ENCODE measurements at places on chromosomes 3 and 15.

GRCh38 chr3:141278196-141279076 is 46.8 kb downstream of the PXYLP1 start:
- DNase-seq = no peak

DNA sequence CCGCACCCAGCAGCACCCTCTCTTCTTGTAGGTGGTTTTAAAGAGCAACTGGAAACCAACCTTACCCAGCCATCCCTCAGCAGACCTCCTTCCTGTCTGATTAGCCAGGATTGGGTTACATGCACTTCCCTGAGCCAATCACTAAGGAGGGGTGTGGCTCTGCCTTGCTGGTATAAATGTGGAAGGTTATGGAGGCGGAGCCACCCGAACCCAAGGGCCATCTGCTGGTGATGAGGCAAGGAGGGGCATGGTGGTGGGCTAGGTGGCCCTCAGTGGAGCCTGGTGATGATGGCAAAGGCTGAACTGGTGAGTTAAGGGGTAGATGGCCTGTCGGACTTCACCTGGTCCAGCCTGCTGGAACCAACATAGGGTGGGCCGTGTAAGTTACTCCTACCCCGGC is 39.8 kb downstream of the CCDC33 start:
- DNase-seq = no peak

DNA sequence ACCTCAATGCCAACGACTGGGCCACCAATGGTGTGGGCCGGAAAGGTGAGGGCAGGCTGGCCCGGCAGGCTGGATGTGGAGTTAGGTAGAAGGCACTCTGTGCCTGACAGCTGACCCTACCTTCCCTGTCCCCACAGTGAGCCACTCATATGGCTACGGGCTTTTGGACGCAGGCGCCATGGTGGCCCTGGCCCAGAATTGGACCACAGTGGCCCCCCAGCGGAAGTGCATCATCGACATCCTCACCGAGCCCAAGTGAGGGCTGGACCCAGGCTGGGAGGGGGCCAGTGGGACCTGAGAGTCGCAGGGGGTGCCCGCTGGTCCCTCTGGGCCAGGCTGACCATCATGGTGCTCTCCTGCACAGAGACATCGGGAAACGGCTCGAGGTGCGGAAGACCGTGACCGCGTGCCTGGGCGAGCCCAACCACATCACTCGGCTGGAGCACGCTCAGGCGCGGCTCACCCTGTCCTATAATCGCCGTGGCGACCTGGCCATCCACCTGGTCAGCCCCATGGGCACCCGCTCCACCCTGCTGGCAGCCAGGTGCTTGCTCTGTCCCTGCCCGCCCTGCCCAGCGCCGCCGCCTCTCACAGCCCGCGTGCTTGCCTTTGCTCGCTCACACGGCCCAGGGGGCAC is 4.5 kb upstream of the FES start:
- no peak for DNase-seq

DNA sequence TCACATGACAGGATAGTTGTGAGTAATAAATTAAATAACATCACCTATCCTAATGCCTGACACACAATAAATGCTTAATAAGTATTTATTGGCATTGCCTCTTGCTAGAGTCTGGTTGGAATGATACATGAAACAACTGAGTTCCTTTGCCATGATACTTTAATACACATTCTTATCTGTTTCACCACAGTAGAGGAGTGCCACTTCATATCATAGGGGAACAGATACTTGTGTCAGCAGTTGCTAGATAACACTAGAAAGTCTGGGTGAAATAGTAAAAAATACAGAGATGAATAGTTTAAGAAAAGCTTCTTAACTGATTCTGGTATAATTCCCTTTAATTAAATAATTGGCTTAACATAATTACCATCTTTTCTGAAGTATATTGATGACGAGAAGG is 380.0 kb upstream of the GOLIM4 start:
- no peak for DNase-seq

DNA sequence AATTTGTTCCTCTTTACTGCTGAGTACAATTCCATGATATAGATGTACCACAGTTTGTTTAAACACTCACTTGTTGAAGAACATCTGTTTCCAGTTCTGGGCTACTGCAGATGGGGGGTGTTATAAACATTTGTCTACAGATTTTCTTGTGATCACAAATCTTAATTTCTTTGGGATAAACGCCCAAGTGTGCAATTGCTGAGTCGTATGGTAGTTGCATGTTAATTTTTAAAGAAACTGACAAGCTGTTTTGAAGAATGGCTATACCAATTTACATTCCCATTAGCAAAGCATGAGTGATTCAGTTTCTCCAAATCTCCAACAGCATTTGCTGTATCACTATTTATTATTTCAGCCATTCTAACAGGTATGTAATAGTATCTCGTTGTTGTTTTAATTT is 242.0 kb upstream of the MRPL3 start:
- no peak for DNase-seq

GRCh38 chr15:100114100-100114499 is 227.7 kb downstream of the ADAMTS17 start:
- peak; percentile 74 for DNase-seq

- DNase-seq = no peak
These were observed 3.1 kb downstream of the MYLK start for GRCh38 chr3:123880998-123881561.

DNA sequence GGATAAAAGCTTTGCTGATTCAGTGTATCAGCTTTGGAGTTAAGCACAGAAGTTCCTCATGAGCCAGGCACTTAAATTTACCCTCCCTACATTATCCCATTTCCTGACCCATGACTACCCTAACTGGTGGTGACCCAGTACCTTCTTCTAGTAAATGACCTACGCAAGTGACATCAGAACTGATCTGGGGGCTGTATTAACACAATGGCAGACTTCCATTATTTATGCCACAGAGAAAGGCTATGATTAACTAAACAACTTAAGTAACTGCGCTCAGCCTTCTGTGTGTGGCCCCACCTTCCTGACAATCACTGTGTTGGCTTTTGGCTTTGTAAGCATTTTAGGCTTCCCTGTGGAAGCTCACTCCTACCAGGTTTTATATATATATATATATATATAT is 1.9 kb downstream of the MB21D2 start:
- no peak for DNase-seq

GRCh38 chr3:168514252-168514651 is 418.5 kb upstream of the GOLIM4 start:
- DNase-seq = no peak

DNA sequence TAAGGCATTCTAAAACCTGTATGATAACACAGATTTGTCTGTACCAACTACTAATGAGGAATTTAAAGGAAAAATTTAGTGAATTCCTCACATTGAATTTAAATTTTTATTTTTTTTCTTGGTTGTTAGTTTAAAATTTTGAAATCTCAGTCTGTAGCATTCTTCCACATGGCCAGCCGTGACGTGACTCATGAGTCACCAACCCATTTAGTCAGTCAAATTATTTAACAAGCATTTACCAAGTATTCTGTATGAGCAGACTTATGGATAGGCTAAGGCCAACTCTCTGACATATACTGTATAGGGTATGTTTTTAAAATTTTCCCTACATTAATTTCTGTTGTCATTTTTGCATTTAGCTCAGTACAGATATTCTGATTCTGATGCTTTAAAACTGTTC is 112.9 kb downstream of the CNTN4 start:
- DNase-seq = no peak

- no peak for DNase-seq
These were observed 173.0 kb downstream of the LPP start for GRCh38 chr3:188326968-188327367.

DNA sequence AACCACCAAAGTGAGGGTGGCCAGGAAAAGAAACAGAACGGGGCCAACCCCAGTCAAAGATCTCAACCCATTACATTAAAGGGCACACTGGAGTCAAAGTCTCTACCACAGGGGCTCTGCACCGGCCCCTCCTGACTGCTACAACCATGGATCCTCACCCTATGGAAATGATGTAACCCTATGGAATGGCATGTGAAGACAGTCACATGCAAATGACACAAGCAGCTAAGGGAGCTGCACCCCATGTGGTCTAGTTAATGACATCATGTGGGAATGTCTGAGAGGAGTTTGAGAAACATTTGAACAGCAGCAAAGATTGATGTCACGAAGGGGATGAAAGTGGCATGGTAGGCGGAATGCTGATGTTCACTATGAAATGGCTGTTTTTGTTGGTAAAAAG is 298.2 kb upstream of the SLCO3A1 start:
- DNase-seq = no peak

- DNase-seq = no peak
These were observed 75.3 kb downstream of the PLOD2 start for GRCh38 chr3:146085678-146086077.

DNA sequence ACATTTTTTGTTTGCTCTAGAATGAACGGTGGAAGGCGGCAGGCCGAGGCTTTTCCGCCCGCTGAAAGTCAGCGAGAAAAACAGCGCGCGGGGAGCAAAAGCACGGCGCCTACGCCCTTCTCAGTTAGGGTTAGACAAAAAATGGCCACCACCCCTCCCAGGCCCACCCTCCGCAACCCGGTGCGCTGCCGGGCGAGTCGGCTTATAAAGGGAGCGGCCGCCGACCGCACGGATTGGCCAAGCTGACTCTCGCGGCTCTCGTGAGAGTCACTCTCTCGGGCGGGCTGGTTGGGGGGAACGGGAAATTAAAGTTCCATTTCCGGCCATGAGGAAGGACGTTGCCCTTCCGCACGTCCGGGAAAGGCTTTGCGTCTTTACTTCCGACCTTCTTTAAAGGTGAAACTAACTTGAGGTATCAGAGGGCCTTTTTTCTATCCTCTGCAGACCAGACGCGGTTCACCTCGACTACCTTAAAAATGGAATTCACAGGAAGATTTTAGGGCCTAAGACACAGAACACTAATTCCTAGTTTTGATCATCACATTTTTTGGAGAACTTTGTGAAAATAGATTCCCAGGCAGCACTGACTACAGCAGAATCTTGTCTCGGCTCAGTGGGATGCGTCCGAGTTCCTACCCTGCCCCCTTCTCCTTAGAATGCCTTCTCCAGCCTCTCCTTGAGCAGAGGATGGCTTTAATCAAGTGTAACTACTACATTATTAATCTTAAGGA is at the start of gene TERC:
TSS of gene TERC (minus strand) at position 179 of the 731 bp plus-strand sequence.
- peak; percentile 96 for DNase-seq

DNA sequence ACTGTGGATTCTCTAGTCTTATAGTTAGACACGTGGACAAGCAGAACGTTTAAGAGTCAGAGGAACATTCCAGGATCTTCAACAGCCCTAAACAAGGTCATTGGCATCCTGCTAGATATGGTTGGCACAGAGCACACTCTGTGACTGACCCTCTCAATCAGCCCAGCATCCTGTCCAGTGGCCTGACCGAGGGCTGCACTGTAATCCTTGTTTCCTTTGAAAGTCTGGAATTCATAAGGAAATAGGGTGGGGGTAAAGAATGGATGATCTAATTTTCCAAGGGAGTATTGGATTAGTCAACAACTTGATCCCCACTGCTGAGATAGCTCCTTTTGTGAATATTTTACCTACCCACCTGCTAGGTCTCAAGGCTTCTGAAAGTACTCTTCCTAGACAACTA is 94.5 kb upstream of the DLG1 start:
- DNase-seq = no peak

GRCh38 chr3:56282341-56282740 is 185.9 kb downstream of the ERC2 start:
- DNase-seq = no peak

- no peak for DNase-seq
These were observed 23.8 kb downstream of the STIMATE start for GRCh38 chr3:52873433-52874159.

- no peak for DNase-seq
These were observed 2.2 kb downstream of the NR2F2 start for GRCh38 chr15:96332637-96333121.

DNA sequence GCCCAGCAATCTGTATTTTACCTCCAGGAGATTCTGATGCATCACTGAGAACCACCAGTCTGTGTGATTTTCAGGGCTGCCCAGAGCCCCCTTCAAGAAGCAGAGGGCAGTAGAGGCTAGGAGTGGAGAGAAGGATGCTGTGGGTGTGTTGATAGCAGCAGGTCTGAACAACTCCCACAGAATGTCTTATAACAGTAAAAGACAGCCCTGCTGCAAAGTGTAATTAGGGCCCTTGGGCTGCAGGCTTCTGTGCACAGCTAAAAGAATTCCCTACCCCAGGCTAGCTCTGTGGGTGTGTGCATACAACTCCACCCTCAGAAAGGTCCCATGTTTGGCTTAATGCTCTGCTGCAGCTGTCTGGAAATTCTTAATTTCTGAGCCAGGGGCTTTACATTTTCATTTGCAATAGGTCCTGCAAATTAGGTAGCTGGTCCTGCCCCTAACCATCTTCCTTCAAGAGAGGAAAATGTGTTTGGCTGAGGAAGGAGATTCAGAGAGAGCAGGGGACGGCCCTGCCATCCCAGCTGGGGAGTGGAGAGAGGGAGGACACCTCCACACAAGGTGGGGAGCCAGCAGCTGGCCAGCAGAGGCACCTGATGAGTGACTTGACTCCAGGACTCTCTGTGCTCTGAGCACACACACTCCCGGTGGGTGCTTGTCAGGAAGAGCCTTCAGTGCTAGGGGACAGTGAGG is 43.2 kb upstream of the RAB6B start:
- peak; percentile 44 for DNase-seq

GRCh38 chr3:178170698-178171535 is 365.3 kb upstream of the KCNMB2 start:
- DNase-seq = no peak

GRCh38 chr15:83516935-83517334 is 69.8 kb downstream of the SH3GL3 start:
- no peak for DNase-seq

DNA sequence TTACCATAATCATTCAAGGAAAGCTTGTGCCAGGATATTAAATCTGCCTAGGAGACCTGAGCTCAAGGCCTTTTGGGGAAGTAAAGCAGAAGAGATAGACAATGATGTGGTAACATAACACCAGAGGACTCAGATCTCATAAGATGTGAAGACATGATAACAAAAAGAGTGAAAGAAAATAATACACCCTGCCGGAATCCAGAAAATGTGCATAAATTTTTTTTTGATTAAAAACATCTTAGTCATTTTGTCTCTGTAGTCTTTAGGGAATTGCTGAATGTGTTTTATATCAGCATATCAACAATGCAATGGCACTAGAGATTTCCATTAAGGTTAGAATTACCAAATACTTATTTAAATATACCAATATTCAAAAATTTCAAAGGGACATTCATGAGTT is 326.8 kb upstream of the ROBO1 start:
- no peak for DNase-seq

GRCh38 chr3:47440131-47440530 is 35.6 kb downstream of the SCAP start:
- DNase-seq = no peak

DNA sequence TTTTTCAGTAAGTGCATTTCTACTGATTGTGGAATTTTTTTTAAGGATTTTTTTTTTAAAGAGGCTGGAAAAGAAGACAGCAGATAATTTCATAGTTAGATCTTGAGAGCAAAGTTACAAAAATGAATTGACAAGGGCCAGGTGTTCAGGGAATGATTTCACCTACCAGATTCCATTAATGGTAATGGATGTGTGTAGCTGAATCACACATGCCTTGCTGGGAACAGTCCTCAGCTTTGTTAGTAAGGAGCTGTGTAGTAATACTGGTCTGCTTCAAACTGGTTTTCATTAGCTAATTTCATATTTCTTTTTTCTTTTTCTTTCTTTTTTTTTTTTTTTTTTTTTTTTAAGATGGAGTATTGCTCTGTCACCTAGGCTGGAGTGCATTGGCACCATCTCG is 16.0 kb downstream of the NR1D2 start:
- no peak for DNase-seq

Measured in left hindlimb (tissue), 1 donor.